ENCODE measurements at places on chromosomes 1 and 21. TPM values are rescaled to one million over a fixed set of nuclear protein-coding genes. Genes with fewer than 3 reads are reported as not detected.

SLC30A2 gene
- total RNA-seq: 0.12 TPM

GRCh38 chr1:167668108-167668507 lies 38.1 kb downstream of the RCSD1 start:
- DNase-seq: no peak

KCNT2 gene
- total RNA-seq: 13.4 TPM

- DNase-seq: no peak
Observed at GRCh38 chr1:1388078-1388472, 11.1 kb downstream of the CCNL2 start.

DNA sequence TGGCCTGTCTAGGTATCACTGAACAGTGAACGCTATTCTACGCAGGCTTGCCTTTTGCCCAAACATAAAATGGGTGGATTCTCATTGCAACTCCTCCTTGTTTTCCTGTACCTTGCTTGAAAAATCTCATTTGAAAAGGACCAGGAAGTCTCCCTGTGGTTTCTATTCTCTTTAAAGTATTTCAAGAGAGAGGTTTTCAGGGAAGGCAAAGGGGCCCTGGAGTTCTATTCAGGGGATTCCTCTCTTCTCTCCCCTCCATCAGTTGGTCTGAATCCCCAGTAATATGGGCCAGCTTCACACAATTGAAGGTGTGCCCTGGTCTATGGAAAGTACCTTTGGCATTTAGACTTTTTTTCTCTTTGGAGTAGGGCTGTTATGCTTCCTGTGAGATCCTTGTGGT lies 311.3 kb downstream of the RGS7 start:
- DNase-seq: no peak

GRCh38 chr1:164805399-164805798 lies 246.4 kb downstream of the PBX1 start:
- DNase-seq: no peak

- DNase-seq: no peak
Observed at GRCh38 chr1:2049225-2049717, 940 bp upstream of the PRKCZ start.

DNA sequence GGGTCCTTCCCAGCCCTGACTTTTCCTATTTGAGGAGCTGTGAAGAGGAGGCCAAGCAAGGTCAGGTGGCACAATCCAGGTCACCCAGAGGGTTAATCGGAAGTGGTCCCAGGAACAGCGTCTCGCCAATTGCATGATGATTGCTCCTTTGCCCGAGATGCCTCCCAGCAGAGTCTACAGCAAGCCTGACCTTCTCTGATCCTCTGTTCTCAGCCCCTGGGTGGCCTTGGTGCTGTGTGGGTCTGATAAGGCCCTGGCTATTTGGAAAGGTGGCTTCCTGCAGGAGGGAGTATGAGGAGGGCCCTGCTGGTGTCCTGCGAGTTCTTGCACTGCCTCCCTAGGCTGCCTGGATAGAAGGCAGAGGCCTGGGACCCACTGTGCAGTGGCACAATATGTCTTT lies 116.2 kb downstream of the FOXD2 start:
- DNase-seq: no peak

DNA sequence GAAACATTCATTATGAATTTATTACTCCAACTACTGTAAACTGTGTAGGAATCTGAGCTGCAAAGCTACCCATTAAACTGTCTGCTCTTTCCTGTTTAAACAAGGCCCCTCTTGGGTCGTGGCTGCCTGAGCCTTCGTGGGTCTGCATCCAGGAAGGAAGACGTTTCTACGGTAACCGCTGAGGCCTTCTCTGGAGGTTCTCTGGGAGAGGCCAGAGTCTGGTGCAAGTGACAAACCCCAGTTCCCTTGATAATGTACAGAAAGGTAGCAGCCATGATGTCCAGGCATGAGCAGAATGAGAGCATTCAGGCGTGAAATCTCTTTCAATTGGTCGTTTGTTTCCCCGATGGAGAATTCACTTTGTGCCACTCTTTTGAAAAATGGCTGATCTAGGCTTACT lies 350.2 kb downstream of the PLPP3 start:
- DNase-seq: no peak

GRCh38 chr1:185401019-185401418 lies 84.0 kb upstream of the IVNS1ABP start:
- no peak for DNase-seq

DNA sequence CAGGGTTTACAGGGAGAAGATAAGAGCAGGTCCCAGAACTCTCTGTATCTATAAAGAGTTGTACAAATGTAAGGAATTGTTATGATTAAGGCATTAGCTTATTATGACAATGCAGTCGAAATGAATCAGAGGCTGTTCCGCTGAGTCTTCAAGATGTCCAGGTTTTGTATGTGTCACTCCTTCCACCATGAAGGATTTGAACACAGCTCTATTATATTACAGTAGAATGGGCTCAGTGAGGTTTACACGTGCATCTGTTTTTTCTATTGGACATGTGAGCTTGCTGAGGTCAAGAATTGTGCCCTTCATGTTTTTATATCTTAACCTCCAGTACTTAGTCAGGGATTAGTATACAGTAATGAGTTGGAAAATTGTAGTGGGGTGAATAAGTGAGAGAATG lies 86.3 kb downstream of the MPZL1 start:
- DNase-seq: no peak

SPATA46 gene
- total RNA-seq: not detected

DNA sequence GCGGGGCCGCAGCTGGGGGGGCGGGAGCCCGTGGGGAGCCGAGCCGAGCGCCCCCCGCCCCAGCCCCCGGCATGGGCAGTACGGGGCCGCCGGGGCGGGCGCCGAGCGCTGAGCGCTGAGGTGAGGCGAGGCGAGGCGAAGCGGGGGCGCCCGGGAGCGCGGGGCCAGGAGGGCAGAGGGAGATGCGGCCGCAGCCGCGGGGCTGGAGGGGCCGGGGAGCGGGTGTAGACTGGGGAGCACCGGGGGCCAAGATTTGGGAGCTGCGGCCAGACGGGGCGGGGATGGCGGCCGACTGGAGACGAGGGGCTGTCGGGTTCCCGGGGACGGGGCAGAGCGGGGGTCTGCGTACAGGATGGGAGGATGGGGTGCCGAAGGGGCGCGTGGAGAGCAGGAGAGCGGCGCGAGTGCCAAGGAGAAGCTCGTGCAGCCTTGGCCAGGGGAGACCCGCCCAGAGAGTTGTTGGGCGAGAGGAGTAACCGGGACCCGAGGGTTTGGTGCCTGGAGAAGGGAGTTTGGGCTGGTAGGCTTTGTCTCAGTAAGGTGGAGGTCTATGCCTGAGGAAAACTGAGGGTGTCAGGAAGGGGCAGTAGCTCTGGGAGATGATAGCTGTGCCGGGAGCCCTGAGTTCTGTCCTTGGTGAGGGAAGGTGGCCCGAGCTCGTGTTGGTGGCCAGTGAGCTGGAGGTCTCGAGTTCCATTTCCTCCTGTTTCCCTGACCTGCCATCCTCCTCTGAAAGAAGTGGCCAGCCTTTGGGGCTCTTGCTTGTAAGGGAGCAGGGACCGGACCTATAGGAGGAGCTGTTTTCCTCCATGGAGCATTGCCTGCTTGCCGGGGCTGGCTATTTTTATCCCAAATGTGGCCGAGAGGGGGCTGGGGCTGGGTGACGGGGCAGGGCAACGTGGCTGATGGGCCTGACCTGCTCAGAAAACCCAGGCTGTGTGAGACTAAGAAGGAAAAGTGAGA lies 539 bp downstream of the ATP8B2 start:
- DNase-seq: no peak
